ENCODE measurements at places on chromosomes 12 and 14.

GRCh38 chr12:71533703-71534102 is 94.1 kb downstream of the LGR5 start:
- no peak for DNase-seq

- no peak for DNase-seq
Observed at GRCh38 chr14:97021571-97022168, 224.5 kb downstream of the VRK1 start.

GRCh38 chr12:89082370-89082753 is 269.9 kb downstream of the DUSP6 start:
- no peak for DNase-seq

DNA sequence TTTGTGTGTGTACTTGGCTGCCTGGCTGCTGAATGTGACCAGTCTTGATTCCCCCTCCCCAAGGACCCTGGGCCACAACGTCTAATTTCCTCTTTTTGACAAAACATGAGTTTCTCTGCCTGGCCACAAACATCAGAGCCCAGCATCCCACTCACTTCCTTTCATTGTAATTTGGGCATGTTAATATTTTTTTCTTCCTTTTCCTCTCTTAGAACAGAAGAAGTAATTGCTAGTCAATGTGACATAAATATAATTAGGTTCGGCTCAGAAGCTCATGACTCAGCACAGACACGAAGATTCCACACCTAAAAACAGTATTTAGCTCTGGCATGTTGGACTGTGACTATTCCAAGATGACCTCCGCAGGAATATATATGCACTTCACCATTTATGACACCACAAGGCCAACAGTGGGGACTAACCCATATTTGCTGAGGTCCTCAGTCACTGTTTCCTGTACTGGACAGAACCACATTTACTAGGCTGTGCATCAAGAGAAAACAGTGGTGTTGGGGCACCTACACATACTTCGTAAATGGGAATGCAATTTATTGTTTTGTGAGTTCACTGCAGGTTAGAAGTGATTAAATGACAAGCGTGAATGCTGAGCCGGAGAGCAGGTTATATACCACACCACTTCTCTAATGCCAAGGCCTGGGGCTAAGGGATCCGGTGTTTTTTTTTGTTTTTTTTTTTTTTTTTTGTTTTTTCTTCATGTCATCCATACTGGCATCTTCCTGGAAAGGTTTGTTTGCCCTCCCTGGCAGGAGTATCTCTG is 4.2 kb downstream of the GSG1 start:
- no peak for DNase-seq

- no peak for DNase-seq
Observed at GRCh38 chr14:24281636-24282035, 10.2 kb upstream of the RABGGTA start.

DNA sequence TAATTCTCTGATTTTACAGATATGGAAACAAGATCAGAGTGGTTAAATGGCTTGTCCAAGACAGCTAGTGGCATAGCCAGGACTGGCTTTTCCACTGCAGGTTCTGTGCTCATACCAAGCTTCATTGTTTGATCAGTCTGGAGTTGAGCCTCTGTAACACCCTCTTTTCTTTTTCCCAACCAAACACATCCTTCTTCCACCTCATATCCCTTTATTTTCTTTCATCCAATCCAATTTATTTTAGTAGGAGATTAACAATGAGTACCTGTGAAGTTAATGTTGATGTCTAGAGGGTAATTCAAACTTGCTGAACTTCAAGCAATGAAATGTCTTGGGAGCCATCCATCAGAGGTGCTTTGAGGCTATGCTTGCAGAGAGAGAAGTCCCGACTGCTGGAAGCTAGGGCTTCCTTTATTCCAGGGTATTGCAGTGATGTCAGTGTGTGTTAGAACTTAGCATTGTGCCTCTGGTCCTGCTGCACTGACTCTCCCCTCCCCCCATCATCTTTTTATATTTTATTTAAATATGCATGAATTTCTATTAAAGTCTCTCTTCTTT is 452.1 kb upstream of the PDE3A start:
- DNase-seq = no peak

- DNase-seq = peak; percentile 69
Observed at GRCh38 chr12:26125400-26126339, 833 bp upstream of the BHLHE41 start.

GRCh38 chr14:89504602-89505313 is 87.7 kb upstream of the FOXN3 start:
- DNase-seq = peak; percentile 77

DNA sequence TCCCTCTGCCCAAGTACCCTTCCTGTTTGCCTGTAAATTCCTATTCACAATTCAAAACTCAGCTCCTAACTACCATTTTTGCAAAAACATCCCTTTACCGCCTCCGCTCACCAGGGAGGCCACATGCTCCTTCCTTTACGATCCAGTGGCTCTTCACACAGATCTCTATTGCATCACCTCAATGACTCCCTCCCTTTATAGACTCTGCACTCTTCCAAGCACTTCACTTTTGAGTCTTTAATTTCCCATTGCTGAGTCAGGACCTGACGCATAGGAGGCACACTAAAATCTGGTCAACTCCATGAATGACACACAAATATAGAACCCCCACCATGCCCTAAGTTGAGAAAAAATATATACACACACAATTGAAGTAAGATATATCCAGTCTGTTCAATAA is 45.9 kb downstream of the PPP1R13B start:
- peak; percentile 59 for DNase-seq

DNA sequence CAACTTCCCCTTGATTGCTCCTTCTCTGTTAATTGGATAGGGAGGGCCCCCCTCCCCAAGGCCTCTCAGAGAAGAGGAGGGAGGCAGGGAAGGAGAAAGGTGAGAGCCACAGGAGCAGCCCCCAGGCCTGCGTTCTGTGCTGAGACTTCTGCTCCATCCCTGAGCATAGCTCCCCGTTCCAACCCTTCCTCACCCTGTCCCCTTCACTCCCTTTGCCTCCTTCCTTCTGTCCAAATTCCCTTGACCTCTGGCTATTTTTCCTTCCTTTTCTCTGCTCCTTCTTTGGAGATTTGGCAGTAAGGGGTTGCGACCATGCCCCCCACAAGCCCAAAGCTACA is 788 bp upstream of the ASIC1 start:
- DNase-seq = no peak

- no peak for DNase-seq
Observed at GRCh38 chr14:91402348-91402747, 15.3 kb downstream of the CCDC88C start.

- DNase-seq = no peak
Observed at GRCh38 chr14:68262567-68262966, 443.0 kb downstream of the RAD51B start.

GRCh38 chr12:27973487-27973890 is 956 bp upstream of the PTHLH start:
- DNase-seq = no peak

- DNase-seq = no peak
Observed at GRCh38 chr14:89406941-89407340, 10.1 kb downstream of the FOXN3 start.

GRCh38 chr14:99331811-99332210 is 59.8 kb upstream of the BCL11B start:
- DNase-seq = no peak

- no peak for DNase-seq
Observed at GRCh38 chr12:55724940-55725309, 3.9 kb downstream of the CD63 start.

GRCh38 chr14:58467575-58467974 is 40.1 kb downstream of the KIAA0586 start:
- no peak for DNase-seq

DNA sequence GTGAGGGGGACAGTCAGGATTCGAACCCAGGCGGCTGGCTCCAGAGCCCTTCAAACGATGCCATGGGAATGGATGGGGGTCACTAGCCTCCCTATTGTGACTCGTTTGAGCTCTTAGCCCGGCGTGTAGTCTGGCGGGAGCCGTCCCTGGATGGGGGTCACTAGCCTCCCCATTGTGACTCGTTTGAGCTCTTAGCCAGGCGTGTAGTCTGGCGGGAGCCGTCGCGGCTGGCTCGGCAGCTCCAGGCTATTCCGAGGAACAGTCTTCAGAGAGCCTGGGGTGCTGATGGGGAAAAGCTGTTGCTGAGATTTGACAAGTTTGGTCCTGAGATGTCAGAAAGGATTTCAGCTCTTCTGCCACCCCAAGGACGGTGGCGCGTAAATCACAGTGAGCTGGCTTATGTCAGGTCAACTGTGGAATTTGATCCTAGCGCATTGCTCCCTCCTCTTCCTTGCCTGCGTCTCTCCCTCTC is 58.3 kb downstream of the CALM1 start:
- no peak for DNase-seq

DNA sequence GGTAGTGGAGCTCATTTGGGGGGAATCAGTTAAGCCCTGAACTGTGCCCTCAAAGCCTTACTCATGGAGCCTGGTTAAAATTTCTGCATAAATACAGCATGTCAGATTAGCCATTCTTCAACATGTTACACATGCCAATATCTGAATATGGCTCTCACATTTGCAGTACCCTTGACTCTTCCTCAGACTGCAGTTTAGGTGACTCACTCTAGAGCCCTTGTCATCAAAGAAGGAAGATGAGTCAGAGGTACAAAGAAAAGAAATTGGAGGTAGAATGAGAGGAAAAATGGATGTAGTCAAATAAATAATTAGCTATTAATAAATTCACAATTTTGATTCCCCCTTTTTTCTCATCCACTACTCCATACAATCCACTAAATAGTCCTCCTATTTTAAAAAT is 23.6 kb upstream of the OR4K2 start:
- DNase-seq = no peak

GRCh38 chr12:29991924-29992323 is 208.2 kb upstream of the TMTC1 start:
- no peak for DNase-seq

DNA sequence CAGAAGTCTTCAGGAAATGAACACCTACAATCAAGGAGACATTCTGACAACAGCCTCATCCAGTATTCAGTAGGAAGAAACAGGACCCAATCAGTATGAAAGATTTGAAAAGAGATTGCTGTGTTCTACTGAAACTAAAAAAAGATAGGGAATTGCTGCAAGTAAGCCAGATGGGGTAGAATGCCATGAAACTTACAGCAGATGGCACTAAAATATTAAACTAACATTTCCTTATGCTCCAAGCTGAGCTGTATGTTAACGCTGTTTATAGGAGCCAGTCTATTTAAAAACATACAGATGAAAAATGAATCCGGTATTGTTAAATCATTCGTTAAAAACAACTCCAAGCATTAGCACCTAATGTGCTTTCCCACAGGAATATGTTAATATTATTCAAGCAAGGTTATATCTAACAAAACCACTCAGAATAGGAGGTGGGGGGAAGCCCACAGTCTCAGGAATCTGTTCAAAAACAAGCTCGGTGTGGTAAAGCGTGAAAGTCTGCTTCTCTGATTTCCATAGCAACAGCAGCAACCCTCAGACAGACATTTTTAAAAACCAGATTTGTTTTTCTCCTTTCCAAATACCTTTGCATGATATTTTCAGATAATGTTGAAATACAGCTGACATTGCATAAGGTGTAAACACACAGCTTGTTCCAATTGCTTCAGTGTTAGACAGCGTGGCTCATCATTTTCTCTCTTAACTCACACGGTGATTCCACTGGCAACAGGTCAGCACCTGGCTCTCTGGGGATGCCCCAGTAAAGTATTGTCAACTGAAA is 131.4 kb upstream of the CCDC175 start:
- DNase-seq = peak; percentile 2

DNA sequence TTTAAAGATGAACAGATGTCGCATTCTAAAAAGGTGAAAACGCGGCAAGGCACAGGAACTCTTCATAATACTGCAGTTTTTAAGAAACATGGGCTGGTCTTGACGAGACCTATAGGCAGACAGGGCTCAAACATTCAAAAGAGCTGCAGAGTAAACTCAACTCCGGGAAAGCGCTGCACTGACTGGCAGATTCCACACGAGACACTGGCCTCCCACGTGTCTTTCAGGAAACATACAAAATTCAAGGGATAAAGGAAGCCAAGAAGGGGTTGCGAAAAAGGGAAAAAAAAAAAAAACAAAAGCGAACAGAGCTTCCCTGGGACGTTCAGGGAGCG is 614 bp upstream of the ARF6 start:
- peak; percentile 83 for DNase-seq

GRCh38 chr14:54691525-54692283 is 124.8 kb downstream of the SAMD4A start:
- DNase-seq = peak; percentile 71

- DNase-seq = no peak
Observed at GRCh38 chr12:97142737-97143410, 235.8 kb downstream of the NEDD1 start.

- DNase-seq = no peak
Observed at GRCh38 chr12:1328391-1328790, 266.0 kb downstream of the FBXL14 start.

GRCh38 chr12:5060958-5061357 is 17.3 kb downstream of the KCNA5 start:
- no peak for DNase-seq

DNA sequence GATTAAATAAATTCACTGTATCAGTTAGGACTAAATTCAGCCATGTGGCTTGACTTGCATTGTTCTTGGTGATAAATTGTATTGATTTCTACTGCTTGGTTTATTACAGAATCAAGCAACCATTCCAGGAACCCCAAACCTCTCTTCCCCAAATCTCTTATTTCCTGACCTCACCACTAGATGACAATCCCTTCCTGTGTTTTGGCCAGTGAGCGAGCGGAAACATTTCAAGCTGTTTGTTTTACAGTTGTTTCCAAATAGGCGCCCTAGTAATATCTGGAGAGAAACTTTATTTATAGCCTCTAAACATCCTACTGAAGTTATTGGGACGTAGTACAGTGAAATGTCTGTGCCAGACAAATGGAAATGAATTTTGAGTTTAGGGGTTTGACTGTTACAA is 161.1 kb downstream of the SNAPC1 start:
- DNase-seq = peak; percentile 50

- DNase-seq = peak; percentile 45
Observed at GRCh38 chr12:70756118-70756517, 118.9 kb upstream of the PTPRB start.

GRCh38 chr12:120758798-120759590 is 33.4 kb downstream of the ACADS start:
- DNase-seq = no peak

DNA sequence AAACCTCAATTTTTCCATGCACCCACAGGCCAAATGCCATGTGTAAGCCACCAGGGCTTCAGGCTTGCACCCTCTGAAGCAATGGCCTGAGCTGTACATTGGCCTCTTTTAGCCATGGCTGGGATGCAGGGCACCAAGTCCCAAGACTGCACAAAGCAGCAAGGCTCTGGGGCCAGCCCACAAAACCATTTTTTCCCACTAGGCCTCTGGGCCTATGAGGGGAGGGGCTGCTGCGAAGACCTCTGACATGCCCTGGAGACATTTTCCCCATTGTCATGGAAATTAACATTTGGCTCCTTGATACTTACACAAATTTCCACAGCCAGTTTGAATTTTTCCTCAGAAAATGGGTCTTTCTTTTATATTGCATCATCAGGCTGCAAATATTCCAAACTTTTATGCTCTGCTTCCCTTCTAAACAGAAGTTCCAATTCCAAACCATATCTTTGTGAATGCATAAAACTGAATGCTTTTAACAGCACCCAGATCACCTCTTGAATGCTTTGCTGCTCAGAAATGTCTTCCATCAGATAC is 14.3 kb upstream of the OSBPL8 start:
- DNase-seq = no peak
